ENCODE measurements at places on chromosomes 4 and X. TPM values are rescaled to one million over a fixed set of nuclear protein-coding genes. Genes with fewer than 3 reads are reported as not detected.

- no peak for DNase-seq
Measured at GRCh38 chr4:83850435-83850834, 314.5 kb downstream of the GPAT3 start.

- DNase-seq = peak; percentile 52
Measured at GRCh38 chr4:127352220-127353113, 280.3 kb upstream of the INTU start.

The MUC7 gene
- total RNA-seq = not detected

DNA sequence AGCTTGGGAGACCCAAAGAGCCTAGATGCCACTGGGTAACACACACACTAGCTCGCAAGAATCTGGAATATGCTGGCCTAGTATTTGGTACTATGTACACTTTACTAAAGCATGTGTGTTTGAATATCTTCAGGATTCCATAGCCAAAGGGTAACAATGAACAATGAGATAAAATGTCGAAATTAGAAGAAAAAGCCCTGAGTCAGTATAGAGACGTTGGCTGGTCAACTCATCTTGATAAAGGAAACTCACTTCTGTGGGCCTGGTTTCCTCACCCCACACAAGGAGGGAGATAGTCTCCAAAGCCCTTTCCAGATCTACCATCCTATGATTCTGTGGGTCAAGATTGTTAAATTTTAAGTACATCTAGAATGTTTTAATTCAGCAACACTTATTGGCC, 6.9 kb downstream of the ZDHHC9 start:
- DNase-seq = no peak

GRCh38 chr4:127604949-127605709, 27.6 kb upstream of the INTU start:
- DNase-seq = no peak

DNA sequence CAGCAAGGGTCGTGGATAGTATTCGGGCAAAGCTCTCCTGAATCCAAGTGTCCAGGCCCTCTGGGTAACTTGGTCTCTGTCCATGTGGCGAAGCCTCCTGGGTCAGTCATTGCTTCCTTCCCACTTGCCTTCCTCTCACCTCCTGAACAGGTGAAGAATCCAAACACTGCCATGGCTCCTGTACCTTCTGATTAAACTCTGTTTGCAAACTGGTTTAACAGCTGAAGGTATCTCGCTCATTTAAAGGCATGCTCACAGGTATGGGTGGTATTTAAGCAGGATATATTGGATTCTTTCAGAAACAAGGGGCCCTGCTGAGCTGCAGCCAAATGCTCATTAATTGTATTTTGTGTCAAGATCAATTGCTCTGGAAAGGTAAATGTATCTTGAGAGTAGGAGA, 28.2 kb downstream of the FHDC1 start:
- DNase-seq = no peak

- DNase-seq = no peak
Measured at GRCh38 chrX:97850911-97851310, 967.2 kb downstream of the RPA4 start.

DNA sequence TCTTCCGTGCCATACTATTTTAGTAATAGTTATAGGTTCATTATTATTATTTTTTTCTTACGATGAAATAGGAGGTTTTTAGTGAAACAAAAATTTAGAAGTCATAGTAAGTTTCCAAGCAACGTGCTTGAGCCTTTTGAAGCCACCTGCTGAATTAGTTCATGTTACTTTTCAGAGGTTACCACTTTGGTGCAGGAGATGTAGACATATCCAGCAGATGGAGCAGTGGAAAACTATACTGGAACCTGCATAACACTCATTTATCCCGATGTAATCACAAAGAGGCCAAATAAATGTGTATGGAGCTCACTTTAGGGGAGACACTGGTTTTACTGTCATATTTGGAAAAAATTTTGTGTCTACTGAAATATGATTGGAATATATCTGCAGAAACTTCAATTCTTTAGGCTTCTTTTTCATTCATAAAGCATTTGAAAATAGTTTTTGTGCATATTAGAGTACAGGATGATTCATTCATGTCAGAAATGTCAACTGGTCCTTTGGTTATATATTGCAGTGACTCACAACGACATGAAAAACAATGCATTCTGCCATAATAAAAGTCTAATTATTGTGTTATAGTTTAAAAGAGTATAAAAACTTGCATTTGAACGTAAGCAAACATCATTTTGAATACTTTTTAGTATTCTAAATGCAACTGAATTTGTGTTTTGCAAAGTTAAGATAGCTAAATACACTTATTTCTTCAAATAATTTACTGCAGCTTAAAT, 2182.9 kb upstream of the TENM3 start:
- DNase-seq = no peak

GRCh38 chr4:86846921-86847320, 2.3 kb downstream of the SLC10A6 start:
- DNase-seq = no peak

The CSAG1 gene
- total RNA-seq = not detected

The RAP2C gene
- total RNA-seq = 15.6 TPM

The CABS1 gene
- total RNA-seq = not detected

DNA sequence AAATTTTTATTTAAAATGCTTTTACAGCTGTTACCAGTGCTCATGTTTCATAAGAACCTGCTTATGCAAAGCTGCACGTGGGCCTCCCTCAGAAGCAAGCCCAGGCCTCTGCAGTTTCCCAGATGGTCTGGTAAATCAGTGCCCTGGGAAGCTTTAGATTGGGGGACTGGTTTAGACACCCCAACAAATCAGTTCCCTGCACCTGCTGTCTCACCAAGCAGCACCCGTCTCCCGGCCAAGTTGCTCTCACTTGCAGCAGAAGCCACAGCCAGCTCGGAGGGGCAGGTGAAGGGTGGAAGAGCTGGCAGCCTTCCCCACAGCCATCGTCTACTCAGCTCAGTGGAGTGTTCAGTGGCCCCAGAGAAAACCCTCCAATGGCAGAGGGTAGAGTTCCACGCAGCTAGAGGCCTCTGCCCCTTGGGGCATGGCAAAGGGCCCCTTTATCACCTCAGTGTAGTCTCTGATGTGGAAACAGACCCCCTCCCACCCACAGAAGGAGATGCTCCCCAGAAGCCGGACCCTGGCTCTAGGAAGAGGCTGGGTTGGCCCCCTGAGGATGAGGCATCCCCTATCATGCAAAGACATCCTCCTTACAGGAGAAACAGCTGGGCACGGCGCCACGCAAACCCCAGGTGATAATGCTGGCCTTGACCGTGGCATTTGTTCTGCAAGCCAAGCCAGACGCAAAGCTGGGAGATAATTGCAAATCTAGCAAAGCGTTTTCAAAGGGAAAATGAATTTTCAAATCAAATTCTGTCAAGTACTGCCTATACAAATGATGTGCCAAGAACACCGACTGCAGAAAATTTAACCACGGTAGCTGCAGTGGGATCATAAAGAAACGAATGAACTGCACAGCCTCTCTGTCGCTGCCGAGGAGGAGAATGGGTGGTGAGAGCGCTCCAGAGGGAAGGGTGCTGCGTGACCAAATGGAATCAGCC, 51.9 kb downstream of the ZFYVE28 start:
- peak; percentile 64 for DNase-seq

DNA sequence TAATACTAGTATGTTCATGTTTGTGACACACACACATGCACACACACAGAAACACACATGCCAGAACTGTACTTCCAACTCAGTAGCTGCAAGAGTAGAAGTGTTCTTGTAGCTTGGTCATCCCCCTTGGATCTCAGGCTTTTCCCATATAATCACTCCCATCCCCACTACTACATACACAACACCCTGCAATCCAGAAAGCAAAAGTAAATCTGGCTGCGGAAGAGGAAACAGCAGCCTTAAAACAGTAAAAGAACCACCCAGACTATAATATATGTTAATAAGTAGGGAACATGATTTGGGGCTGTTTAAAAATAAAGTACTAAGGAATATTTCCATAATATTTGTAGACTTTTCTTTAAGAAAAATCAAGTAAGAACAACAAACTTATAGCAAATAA, 103.2 kb downstream of the AMMECR1 start:
- no peak for DNase-seq

GRCh38 chrX:135346975-135347374, 37.7 kb downstream of the ETDC start:
- no peak for DNase-seq

DNA sequence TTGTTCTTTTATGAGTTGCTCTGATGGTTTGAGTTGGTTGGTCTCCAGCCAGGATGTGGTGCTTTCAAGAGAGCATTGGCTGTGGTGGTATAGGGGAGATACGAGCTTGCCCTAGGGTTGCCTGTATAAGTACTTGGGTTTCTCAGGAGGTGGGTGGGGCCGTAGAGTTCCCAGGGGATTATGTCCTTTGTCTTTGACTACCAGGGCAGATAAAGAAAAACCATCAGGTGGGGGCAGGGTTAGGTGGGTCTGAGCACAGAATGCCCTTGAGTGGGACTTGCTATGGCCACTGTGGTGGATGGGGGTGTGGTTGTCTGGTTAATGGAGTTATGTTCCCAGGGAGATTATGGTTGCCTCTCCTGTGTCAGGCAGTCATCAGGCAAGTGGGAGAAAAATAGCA, 247.9 kb upstream of the HAND2 start:
- DNase-seq = no peak

The GABRG1 gene
- total RNA-seq = under 0.01 TPM

DNA sequence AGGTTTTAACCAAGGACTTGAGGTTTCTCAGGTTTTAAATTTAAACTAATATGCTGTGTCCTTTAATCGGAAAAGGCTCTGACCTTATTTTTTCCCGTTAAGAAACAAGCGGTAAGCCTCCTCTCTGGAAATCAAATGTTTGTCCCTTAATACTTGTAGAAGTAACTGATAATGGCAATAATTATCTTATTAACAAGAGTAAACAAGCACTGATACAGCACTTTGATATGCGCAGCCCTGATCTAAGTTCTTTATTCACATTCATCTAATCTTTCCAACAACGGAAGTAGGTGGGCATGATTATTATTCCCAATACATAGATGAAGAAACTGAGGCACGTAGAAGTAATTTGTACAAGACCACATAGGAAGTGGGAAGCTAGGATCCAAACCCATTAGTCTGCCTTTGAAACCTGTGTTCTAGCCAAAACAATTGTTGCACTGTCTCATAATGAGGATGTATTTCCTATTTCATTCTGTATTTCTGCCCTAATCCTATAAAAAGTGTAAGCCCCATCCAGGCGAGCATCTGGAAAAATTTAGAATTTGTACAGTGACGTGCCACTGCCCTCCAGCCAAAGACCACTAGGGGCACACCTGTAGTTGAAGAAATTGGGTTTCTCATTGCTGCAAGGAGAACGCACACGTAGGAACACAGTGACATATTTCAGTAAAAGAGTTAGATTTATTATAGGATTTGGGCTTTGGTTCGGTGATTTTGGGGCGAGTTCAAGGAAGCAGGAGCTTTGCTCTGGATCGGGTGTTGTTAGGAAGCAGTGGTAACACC, 606 bp downstream of the CXorf58 start:
- no peak for DNase-seq

DNA sequence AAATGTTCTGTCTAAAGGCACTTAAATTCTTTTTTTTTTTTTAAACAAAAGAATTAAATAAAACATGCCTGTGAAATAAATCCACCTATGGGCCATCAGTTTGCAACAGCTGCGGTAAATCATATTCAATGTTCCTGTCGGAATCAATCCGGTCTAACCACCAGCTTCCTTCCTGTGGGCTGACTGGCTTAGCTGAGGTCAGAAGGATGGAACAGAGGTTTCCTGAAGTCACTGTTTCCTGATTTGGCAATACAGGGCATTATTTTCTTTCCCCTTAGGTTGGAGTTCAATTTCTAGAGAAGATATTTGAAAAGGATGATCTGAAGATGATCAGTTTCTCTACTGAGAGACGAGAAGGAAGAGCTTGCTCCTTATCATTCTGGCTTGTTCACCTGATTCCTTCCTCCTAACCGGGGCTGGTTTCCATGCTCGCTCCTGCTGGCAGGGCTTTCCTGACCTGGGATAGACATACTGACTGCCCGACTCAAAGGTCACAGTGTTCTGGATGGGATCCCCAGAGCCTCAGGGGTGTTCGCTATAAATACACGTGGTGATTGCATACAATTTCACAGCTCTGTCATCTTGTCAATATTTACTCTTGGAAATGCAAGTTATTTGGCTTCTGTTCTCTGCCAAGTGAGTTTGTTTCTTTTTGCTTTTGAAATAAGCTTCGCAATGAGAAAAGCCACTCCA, 21.7 kb downstream of the PDLIM3 start:
- peak; percentile 63 for DNase-seq

- no peak for DNase-seq
Measured at GRCh38 chr4:181601103-181601502, 642.1 kb upstream of the TENM3 start.

DNA sequence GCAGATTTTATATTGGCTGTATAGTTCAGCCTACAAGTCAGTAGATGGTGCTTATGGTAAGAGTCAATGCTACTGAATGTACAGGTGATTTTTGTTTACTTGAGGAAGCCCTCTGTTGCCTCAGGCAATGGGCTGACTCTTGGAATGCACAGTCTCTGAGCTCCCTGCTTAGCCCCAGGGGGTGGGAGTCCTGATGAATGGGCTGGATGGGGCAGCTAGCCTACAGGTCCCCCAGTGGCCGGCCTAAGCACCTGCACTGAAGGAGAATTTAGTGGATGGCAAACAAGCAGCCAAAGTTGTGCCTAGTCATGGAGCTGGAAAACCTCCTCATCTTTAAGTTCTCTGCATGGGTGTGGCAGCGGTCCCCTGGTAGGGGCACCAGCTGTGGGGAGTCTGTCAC, 101.8 kb upstream of the CXorf51B start:
- no peak for DNase-seq

- no peak for DNase-seq
Measured at GRCh38 chr4:41178372-41179370, 35.7 kb downstream of the APBB2 start.

DNA sequence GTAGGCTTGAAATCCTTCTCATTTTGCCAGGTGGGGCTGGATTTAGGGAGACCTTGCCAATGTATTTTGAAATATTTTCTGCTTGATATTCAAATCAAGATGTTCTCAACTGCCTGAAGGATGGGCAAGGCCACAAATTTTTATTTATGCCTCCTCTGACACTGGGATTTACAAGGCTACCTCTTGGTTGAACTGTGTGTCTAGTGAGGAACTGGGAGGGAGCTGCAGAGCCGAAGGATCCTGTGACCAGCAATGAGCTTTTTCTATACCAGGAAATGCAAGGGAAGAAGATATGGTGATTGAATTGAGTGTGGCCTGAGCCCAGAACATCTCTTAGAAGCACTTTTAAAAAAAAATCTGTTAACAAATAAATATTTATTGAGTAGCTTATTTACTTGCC, 14.9 kb downstream of the VSIG1 start:
- no peak for DNase-seq
